ENCODE measurements at places on chromosomes 11 and 22. TPM values are rescaled to one million over a fixed set of nuclear protein-coding genes. Genes with fewer than 3 reads are reported as not detected.

The C11orf21 gene
- not detected for total RNA-seq

The OR10D3 gene
- total RNA-seq = not detected

The APOL3 gene
- 34.0 TPM for total RNA-seq

The ART1 gene
- not detected for total RNA-seq

The TRMT2A gene
- 54.4 TPM for total RNA-seq

The OLFML1 gene
- total RNA-seq = 15.2 TPM

The RGL4 gene
- total RNA-seq = not detected

The APOA5 gene
- not detected for total RNA-seq
